ENCODE measurements at places on chromosomes 11 and 22. TPM values are rescaled to one million over a fixed set of nuclear protein-coding genes. Genes with fewer than 3 reads are reported as not detected.

Gene SLC37A2
- 1.1 TPM for total RNA-seq

Gene GLYATL1B
- not detected for total RNA-seq

DNA sequence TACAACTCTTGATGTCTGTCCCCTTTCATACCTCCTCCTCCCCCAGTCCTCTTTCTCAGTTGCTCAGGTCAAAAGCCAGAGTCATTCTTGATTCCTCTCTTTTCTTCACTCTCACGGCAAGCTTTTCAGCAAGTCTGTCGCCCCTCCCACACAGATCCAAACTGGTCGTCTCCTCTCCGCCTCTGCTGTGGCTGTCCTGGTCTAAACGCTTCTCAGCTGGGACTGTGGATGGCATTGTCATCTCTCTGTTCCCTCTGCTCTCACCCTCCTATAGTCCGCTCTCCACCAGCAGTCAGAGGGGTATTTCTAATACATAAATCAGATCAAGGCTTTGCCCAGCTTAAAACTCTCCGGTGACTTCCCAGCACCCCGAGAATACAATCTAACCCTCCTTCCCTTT lies 46.8 kb upstream of the SPATA19 start:
- no peak overlapping the region for H3K4me3 ChIP-seq
- no peaks in the 10 kb centered on the region for H3K27me3 ChIP-seq
- no peaks in the 10 kb centered on the region for H3K36me3 ChIP-seq
- peaks cover 10% of the 10 kb centered on the region for H3K4me1 ChIP-seq

Gene PTPRJ
- 21.6 TPM for total RNA-seq

Gene ACR
- total RNA-seq: not detected

DNA sequence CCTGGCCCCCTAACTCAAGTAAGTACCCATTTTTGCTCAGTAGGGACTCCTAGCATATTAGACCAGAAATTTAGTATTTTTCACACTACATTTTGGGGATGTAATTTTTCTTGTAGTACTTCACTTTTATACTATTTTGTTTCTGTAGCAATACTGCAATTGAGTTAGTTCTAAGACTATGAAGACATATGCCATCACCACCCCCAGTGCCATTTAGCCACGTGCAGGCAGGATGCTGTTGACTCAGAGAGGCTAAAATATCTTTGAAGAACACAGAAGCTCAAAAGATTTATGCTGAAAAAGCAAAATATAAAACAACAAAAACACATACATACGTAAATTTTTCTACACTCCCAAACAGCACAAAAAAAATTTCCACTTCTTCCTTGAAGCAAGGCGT lies 29.1 kb upstream of the DLAT start:
- DNase-seq: no peak
- no peaks in the 10 kb centered on the region for H3K4me1 ChIP-seq
- peaks cover 15% of the 10 kb centered on the region for H3K36me3 ChIP-seq

DNA sequence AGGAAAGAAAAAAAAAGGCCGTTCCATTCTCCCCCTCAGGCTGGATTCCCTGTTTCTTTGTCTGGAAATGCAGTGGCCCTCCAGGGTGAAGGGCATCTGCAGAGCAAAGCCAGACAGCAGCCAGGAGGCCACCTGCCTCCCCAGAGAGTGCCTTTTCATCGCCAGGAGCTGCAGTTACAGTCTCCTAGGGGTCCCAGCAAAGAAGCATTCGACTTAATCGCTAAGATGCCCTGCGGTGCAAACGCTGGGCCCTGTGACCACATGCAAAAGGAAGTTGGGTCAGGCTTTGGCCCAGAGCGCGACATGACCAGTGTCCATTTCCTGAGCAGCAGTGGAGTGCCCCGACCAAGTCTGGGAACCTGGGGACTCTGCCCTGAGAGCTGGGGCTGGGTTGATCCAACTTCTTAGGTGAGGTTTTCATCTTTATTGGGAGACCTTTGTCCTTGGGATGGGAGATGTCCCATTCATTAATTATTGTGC lies 304.6 kb downstream of the OPCML start:
- no peak for DNase-seq
- H3K4me1 ChIP-seq: peaks cover 17% of the 10 kb centered on the region
- no peaks in the 10 kb centered on the region for H3K36me3 ChIP-seq

- H3K27ac ChIP-seq: no peak overlapping the region
- no peaks in the 10 kb centered on the region for H3K27me3 ChIP-seq
- H3K4me3 ChIP-seq: no peak overlapping the region
- peaks cover 17% of the 10 kb centered on the region for H3K4me1 ChIP-seq
- DNase-seq: no peak
Observed at GRCh38 chr11:3193373-3194015, 25.1 kb downstream of the MRGPRG start.

DNA sequence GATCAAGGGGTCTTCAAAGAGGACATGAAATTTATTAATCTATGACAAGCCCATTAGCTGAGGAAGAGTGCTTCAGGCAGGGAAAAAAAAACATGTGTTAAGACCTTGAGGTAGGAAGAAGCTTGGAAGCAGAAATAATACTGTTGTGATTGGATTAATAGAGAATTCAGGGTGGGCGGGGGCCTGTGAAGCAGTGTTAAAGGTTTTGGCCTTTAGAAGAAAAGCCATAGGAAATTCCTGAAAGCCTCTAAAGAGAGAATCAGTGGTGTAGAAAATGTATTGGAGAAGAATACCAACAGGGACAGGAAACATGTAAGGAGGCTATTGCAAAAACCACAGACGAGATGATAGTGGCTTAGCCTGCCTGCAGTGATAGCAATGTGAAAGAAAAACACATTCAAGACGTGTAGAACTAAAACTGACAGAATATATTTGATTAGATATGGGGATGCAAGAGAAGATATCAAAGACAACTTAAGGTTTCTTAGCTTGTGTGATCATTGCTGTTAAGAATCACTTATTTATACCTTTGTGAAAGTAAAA lies 404.4 kb upstream of the ANO3 start:
- no peaks in the 10 kb centered on the region for H3K36me3 ChIP-seq
- H3K4me1 ChIP-seq: no peaks in the 10 kb centered on the region

Gene CAPN1
- total RNA-seq: 200 TPM

DNA sequence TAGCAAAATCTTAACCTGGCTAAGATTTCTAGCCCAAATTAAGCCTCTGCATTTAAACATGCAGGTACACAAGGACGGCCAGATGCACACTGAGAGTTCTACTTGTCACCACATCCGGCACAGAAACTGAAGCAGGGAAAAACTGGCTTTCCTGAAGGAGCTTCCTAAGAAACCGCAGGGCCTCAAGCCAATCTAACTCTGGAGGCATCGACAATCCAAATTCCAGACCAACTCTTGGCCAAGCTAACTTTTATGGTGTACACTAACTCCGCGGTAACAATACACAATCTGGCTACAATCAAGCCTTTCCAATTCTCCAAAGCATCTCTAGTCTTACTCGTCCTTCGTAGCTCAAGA lies 1.2 kb downstream of the MSANTD2 start:
- H3K27ac ChIP-seq: peak overlapping the region; percentile 96
- H3K4me3 ChIP-seq: peak overlapping the region; percentile 70
- H3K27me3 ChIP-seq: no peaks in the 10 kb centered on the region
- no peaks in the 10 kb centered on the region for H3K4me1 ChIP-seq
- no peak for DNase-seq

Gene KIRREL3
- 0.32 TPM for total RNA-seq

Gene SVIP
- total RNA-seq: 10.5 TPM

Gene GGTLC3
- total RNA-seq: not detected

Measured in H1 (cell line).